ENCODE measurements at places on chromosomes 11 and 22.

- DNase-seq = no peak
These were observed 82.5 kb downstream of the ZNF280B start for GRCh38 chr22:22425783-22426624.

GRCh38 chr11:32044158-32044863, 46.6 kb upstream of the RCN1 start:
- no peak for DNase-seq

DNA sequence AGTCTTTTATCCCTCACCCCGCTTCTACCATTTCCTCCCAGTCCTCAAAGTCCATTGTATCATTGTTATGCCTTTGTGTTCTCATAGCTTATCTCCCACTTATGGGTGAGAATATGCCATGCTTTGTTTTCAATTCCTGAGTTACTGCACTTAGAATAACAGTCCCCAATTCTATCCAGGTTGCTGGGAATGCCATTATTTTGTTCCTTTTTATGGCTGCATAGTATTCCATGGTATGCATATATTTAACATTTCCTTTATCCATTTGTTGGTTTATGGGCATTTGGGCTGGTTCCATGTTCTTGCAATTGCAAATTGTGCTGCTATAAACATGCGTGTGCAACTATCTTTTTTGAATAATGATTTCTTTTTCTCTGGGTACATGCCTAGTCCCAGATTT, 114.9 kb downstream of the VPREB1 start:
- DNase-seq = no peak

- DNase-seq = no peak
These were observed 45.7 kb downstream of the SCUBE1 start for GRCh38 chr22:43297270-43298061.

GRCh38 chr22:49179175-49179574, 648.5 kb downstream of the BRD1 start:
- DNase-seq = no peak

- no peak for DNase-seq
These were observed 90.6 kb upstream of the SLC22A12 start for GRCh38 chr11:64500176-64501013.

GRCh38 chr11:104614961-104615360, 283.3 kb downstream of the CASP12 start:
- no peak for DNase-seq

DNA sequence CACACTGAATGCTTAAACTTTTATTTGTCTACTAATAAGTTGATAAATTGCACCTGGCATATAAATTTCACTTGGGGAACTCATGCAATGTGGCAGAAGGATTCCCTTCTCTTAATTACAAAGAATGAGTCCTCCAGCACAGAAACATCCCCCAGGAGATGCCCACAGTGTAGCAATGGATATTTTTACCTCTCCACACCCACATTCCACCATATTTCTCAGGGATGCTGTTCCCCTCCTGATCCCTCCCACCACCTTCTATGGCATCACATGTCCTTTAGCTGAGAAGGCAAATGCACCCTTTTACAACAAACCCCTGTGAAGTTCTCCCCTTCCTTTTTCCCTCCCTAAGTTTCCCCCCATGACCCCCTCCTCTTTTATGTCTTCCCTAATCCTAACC, 56.1 kb upstream of the UBASH3B start:
- DNase-seq = no peak

GRCh38 chr22:22021162-22021750, 38.7 kb upstream of the TOP3B start:
- DNase-seq = no peak

DNA sequence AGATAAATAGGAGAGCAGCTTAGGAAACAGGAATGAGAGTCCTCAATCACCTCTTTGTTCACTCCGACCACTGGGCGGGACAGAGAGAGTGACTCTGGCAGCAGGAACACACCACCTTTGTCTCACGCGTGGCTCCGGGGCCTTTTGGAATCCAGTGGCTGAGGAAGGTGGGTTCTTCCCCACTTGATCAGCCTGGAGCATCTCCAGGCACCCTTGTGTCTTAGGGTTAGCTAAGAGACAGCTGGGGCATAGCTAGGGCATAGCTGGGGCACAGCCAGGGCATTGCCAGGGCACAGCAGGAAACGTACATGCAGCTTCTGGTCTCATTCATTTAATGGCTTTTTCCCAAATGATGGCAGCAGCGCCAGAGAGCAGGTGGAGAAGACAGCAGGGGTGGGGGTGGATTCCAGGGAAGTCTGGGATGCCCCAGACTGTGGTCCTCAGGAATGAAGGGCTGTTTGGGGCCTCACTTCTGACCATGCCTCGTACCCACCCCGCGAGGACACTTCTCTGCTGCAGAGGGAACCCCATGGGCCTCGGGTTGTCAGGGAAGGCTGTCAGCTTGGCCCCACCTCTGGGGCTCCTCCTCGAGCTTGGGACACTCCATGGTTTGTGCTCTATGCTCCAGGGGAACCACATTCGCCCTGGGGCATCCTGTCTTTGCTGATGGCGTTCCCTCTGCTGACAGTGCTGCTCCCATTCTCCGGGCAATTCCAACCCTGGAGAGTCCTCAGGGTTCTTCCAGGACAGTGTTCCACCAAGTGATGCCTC, 30.4 kb upstream of the SHANK2 start:
- no peak for DNase-seq

DNA sequence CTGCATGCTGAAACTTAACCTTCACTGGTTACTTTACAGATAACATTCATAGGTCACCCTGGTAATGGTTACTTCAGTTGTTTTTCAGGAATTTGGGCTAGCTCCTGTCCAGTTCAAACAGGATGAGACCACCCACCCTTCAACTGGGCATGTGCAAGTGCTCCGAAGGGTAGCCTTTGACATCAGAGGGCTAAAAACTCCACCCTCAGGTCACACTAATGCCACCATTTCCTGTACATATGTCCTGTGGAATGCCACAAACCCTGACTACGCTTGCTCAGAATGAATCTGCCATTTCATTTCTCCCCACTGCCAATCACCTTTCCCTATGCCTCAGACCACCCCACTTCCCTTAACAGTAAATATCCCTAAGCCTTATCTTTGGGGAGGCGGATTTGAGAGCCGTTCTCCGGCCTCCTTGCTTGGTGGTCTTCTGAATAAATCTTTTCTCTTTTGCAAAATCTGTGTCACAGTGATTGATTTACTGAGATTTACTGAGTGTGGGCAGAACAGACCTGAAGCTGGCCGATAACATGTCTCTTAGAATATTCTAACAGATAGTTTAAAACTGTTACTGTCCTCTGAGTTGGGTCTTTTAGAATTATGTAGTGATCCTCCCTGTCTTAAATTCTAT, 25.4 kb upstream of the FXYD2 start:
- no peak for DNase-seq

DNA sequence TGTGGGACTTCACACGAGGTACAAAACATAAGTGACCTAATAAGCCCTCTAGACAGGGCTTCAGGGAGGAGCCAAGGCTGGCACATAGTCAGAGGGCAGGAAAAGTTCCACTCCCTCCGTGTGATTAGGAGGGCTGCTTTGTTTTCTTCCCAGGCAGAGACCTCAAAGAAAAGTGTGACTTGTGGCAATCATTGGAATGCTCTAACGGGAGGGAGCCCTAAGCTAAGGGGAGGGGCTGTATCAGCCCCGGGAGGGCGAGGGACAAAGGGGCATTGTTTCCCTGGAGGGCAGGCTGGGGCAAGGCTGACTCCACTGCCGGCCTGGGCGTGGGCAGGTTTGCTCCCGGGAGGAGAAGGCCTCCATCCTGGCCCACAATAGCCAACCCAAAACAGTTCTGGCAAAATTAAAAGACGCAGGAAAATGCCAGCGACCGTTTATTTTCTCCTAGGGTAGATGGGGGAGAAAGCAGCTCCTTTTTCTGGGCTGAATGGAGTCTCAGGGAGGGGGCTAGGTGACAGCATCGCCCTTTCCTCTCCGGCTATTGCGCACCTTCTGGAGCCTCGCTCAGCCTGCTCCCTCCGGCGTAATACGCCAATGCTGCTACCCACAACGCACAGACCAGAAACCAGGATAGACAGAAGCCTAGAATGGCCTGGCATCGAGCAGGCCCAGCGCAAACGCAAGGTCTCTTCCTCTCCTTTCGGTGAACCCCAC, 60.2 kb downstream of the ENDOD1 start:
- DNase-seq = no peak

DNA sequence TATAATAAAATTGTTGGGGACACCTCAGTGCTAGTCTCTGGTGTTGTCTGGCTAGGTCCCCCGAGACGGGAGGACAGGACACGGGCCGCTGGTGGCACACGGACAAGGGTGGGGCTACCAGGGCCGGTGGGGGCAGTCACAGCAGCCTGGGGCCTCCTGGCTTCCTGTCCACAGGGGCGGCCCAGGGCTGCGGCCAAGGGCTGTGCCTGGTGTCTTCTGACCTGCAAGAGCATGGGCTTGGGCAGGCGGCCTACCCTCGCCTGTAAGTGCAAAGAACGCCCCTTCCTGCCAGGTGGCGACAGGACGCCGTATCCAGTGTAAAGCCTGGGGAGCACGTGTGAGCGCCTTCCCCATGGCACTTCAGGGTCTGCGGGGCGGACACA, 3.6 kb downstream of the LRFN4 start:
- DNase-seq = no peak

- no peak for DNase-seq
These were observed 495.6 kb upstream of the LRRC4C start for GRCh38 chr11:41955066-41955465.

DNA sequence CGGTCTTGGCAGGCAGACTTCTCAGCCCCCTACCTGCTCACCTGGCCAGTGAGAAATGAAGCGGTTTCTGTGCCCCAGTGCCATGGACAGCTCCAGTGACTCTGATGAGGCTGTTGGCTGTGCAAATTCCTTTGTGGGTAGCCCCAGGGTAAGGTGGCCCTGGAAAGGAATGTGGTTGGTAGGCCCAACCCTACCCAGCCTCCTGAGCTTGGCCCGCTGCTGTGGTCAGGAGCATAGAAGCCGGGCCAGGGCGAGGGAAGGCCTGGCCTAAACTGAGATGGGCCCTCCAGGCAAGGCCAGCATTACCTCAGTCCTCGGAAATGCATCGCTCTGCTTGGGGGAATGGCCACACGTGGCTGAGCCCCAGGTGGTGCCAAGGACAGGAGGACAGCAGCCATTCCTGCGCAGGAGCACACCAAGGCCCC, 16.9 kb downstream of the DAGLA start:
- DNase-seq = no peak

GRCh38 chr11:99585606-99586005, 564.9 kb downstream of the CNTN5 start:
- no peak for DNase-seq

DNA sequence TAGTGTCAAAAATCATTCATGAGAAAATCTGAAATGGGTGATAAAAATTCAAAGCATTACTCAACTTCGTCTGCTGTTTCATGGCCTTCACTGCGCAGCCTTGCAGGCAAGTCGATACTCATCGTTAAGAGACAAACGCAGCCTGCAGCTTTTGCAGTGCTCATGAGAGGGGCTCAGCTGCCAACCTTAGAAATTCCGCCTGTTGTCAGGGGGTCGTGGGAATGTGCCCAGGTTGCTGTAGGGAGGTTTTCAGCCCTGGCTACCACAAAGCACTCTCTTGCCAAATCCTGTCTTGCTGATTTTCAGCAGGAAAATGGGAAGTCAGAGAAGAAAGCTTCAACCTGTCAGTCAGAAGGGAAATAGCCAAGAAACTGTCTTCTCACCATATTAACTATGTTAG, 25.4 kb upstream of the GRAMD1B start:
- no peak for DNase-seq

- no peak for DNase-seq
These were observed 1.7 kb downstream of the RTL6 start for GRCh38 chr22:44496305-44496704.

GRCh38 chr11:95668131-95668530, 121.5 kb downstream of the FAM76B start:
- DNase-seq = no peak

DNA sequence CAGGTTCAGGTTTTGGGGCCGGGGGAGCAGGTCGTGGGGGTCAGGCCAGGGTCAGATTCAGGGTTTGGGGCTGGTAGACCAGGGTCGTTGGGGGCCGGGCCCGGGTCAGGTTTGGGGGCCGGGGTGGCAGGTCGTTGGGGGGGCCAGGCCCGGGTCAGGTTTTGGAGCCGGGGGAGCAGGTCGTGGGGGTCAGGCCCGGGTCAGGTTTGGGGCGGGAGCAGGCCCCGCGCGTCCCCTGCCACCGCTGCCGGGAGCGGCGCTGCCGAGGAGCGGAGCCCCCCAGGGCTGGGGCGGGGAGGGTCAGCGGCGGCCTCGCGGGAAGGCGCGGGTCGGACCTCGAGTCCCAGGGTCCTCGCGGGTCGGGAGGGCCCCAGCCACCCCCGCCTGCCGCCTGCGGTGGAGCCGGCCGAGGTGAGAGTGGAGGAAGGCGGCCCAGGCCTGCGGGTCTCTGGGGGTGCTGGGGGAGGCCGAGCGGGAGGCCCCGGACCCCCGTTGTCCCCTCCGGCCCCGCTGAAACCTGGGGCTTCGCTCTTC, 535 bp downstream of the TRABD start:
- no peak for DNase-seq

- no peak for DNase-seq
These were observed 124.7 kb upstream of the APOA1 start for GRCh38 chr11:116962108-116962507.

DNA sequence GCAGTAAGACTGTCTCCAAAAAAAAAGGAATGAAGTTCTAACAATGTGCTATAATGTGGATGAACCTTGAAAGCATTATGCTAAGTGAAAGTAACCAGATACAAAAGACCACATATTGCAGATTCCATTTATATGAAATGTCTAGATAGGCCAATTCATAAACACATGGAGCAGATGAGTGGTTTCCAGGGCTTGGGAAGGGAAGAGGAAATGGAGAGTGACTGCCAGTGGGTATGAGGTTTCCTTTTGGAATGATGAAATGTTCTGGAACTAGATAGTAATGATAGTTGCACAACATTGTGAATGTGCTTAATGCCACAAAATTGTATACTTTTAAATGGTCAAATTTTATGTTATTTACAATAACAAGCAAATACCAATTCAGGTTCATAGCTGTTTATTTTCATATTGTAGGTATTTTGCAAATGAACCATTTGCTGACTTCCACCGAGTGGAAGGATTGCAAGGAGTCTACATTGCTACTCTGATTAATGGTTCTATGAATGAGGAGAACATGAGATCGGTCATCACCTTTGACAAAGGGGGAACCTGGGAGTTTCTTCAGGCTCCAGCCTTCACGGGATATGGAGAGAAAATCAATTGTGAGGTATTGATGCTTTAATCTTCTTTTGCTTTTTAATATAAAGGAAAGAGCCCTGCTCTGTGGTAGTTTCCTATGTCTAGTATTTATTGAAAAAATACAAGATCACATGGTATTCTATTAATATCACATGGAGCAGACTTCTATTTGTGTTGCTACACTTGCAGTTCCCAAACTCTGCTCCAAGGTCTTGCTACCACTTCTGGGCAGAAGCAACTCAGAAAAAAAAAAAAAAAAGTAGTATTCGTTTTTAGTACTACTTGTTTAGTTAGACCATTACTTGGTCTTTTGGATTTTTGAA, 67.7 kb upstream of the SORL1-AS1 start:
- no peak for DNase-seq

GRCh38 chr11:93655581-93656255, 5.8 kb upstream of the CEP295 start:
- no peak for DNase-seq

DNA sequence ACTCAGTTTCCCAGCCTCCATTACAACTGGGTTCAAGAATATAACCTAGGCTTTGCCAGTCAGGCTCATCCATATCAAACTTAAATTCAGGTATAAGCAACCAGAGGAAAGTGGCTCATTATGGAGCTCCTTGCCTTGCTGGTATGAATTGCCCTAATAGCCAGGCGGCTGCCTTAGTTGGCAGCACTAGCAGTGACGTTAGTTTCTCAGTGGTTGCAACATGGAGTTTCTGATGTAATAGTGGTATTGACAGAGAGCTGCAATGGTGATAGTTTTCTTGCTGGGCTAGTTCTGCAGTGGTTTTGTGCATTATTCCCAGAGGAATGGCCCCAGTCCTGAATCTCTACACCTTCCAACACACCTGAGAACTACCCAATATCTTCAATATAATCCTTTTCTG, 3.8 kb upstream of the TMEM123 start:
- no peak for DNase-seq

Measured in activated CD4-positive, alpha-beta T cell treated with anti-CD3 and anti-CD28 coated beads for 24 hours (primary cell).